Stimulated activated CD4-positive, alpha-beta T cell treated with anti-CD3 and anti-CD28 coated beads, Interleukin-1b, Interleukin-23, amount 100 ng/mL, for 1 hour (primary cell): ENCODE measurements at places on chromosomes 12 and 14.

GRCh38 chr12:30701056-30701455 is 5.4 kb upstream of the IPO8 start:
- DNase-seq: no peak

GRCh38 chr12:112514926-112515642 is 96.3 kb downstream of the PTPN11 start:
- no peak for DNase-seq

- DNase-seq: no peak
Observed at GRCh38 chr14:95128140-95128539, 29.2 kb downstream of the DICER1 start.

DNA sequence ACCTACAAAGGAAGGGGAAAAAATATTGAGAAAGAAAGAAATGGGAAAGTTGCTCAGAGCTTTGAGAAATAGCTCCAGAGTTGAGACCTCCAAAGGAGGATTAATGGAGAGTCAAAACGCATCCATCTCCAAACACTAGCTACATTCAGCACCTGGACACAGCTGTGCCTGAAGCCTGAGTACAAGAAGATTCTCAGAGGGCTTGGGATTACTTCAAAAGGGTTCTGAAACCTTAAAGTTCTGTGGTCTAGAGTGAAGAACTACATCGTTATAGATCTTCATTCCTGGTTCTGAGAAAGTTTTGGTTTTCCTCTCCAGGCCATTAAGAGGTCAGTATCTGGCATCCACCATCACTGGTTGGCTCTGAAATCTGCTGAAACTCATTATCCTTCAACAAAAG is 10.5 kb upstream of the TMED10 start:
- no peak for DNase-seq

DNA sequence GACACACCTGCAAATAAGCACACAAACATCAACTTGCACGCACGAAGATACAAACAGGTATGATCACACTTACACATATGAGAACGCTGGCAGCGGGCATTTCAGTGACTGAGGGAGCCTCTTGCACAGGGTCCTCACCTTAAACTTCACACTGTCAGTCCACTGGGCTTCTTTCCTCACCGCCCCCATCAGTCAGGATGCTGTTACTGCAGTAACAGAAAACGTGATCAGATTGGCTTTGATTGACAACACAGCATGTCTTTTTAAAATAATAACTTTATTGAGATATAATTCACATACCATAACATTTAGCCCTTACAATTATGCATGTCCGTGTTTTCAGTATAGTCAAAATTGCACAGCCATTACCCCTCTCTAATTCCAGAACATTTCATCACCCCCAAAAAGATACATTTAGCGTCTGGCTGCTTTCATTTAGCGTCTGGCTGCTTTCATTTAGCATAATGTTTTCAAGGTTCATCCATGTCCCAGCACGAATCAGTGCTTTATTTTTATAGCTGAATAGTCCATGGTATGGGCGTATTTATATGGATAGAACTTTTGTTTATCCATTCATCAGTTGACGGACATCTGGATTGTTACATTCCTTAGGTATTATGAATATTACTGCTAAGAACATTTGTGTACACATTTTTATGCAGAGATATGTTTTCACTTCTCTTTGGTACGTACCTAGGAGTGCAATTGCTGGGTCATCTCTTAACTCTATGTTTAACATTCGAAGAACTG is 8.4 kb downstream of the CCDC197 start:
- no peak for DNase-seq

DNA sequence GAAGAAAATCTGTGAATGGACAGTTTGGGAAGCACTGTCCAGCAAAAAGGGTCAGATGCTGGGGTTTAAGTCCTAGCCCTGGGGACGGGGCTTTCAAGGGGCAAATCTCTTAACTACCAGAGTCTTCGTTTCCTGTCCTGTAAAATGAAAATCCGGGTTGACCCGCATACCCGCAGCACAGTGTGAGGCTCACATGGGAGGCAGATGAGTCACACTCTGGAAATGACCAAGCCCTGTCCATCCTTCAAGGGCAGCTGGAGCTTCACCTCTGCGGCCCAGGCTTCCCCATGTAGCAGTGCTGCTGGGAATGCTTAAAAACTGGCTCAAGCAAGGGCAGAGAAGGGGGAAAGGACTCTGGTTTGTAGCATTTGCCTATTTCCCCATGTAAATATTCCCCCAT is 19.0 kb downstream of the FAM181A start:
- DNase-seq: no peak

GRCh38 chr12:64058541-64059265 is 163.4 kb downstream of the KICS2 start:
- no peak for DNase-seq
